Lower leg skin (tissue), 4 donors: ENCODE measurements at places on chromosomes 2 and 18.

GRCh38 chr2:61900281-61900680, 5.2 kb upstream of the COMMD1 start:
- DNase-seq = no peak

- no peak for DNase-seq
Observed at GRCh38 chr2:192377173-192377572, 182.4 kb upstream of the TMEFF2 start.

DNA sequence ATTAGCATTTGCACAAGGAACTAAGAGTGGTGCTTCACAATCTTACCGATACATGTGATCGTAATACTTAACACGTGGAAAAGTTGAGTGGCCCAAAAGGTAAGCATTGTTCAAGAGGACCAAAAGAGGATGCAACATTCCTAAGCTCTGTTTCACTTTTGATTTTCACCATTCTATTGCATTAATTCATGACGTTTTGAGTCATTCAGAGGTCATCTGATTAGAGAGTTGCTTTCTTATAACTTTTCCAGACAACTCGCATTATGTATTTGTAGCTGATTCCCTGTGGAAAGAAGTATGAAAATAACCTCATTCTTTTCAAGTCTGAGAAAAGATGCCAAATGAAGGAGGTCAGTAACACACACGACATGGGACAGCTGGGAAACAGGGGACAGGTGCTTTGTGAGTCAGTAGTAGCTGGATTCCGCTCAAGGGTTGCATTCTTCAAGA, 344.4 kb downstream of the RND3 start:
- DNase-seq = no peak

DNA sequence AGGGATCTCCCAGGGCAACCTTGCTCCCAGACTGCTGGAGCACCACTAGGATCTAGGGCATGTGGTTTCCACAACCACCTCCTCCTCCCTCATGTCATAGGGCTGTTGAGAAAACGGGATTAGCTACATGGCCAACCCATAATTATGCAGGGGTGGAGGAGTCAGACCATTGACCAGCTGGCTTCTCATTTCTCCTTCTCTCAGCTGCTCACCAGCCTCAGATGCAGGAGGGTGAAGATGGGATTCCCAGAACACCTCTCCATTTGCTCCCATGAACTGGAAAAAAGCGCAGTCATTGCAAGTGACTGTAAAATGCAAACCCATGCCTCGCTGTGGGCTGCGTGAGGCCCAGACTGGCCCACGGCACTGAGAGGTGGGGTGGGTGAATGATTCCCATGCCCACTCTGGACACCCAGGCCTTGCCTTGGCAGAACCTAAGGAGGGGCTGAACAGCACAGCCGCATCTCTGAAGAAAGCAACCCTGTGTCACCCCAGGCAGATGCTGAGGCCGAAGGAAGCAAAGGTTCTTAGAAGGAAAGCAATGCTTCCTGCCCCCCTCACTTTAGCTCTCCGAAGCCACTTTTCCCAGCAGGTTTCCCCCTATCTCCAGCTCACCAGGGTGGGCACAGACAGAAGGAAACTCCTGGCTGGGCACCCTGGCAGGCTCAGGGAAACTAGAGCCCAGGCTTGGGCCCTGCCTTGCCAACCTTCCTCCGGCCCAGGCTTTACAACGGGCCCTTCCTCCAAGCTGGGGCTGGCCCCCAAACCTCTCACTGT, 69.6 kb upstream of the RTN4 start:
- DNase-seq = no peak

- DNase-seq = no peak
Observed at GRCh38 chr2:100136310-100136709, 6.1 kb downstream of the AFF3 start.

- no peak for DNase-seq
Observed at GRCh38 chr2:185978634-185979407, 240.2 kb downstream of the FSIP2 start.
